ENCODE measurements at places on chromosomes 12 and 14. TPM values are rescaled to one million over a fixed set of nuclear protein-coding genes. Genes with fewer than 3 reads are reported as not detected.

The P2RX4 gene
- 66.0 TPM for polyA plus RNA-seq

The LBHD2 gene
- polyA plus RNA-seq: not detected

The ESR2 gene
- 0.12 TPM for polyA plus RNA-seq

The SLC11A2 gene
- polyA plus RNA-seq: 18.9 TPM

The RNASE2 gene
- polyA plus RNA-seq: not detected

The PMEL gene
- not detected for polyA plus RNA-seq

DNA sequence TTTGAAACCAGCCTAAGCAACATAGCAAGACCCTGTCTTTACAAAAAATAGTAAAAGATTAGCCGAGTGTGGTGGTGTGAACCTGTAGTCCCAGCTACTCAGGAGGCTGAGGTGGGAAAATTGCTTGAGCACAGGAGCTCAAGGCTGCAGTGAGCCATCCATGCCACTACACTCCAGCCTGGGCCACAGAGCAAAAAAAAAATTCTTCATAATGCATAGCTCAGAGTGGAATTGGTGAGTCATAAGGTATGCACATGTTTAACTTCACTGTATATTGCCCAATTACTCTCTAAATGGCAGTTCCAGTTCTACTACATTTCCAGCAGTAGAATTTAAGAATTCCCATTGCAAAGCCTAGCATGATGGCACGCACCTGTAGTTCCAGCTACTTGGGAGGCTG lies 26.8 kb upstream of the CLIP1 start:
- H3K27ac ChIP-seq: no peak overlapping the region
- DNase-seq: no peak
- H3K4me1 ChIP-seq: peaks cover 22% of the 10 kb centered on the region
- H3K4me3 ChIP-seq: no peak overlapping the region
- H3K36me3 ChIP-seq: no peaks in the 10 kb centered on the region

DNA sequence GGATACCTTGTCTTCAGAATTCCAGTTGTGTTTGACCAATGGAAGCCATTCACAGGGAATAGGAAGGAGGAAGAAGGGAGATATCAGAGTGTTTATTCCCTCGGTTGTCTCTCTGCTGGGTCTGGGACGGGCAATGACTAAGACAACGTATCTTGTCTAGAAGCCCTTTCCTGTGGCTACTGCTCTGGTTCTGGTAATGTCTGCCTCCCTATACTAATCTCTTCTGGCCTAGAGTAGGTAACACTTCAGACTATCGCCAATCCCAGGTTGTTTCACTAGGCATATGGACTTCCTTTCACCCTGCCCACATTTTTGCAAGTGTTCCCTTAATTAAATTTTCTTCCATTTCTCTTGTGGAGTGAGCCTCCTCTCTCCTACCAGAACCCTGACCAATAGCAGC lies 687.7 kb upstream of the TBX3 start:
- no peaks in the 10 kb centered on the region for H3K36me3 ChIP-seq
- no peak overlapping the region for H3K4me3 ChIP-seq
- no peaks in the 10 kb centered on the region for H3K27me3 ChIP-seq
- H3K4me1 ChIP-seq: no peaks in the 10 kb centered on the region

DNA sequence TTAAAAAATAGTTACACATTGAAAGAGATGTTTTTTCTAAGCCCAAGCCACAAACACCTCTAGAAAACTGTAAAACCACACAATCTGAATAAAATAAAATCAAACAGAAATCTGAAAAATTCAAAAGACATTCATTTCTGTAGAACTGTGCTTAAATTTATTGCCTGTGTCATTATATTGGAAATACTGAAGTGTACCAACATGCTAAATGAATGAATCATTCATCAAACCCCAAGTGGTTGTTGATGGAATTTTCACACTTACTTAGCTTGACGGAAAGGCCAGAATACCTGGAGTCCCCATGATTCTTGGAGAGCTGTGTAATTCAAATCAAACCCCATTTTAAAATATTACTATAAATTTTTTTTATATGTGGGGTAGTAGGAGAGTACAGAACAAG lies 2.7 kb downstream of the KITLG start:
- no peak overlapping the region for H3K27ac ChIP-seq
- H3K4me1 ChIP-seq: no peaks in the 10 kb centered on the region
- no peaks in the 10 kb centered on the region for H3K36me3 ChIP-seq
- H3K4me3 ChIP-seq: no peak overlapping the region
- DNase-seq: no peak

GRCh38 chr12:72388322-72388721 lies 116.2 kb downstream of the TRHDE start:
- H3K27ac ChIP-seq: no peak overlapping the region
- DNase-seq: no peak
- no peak overlapping the region for H3K4me3 ChIP-seq
- no peaks in the 10 kb centered on the region for H3K4me1 ChIP-seq

DNA sequence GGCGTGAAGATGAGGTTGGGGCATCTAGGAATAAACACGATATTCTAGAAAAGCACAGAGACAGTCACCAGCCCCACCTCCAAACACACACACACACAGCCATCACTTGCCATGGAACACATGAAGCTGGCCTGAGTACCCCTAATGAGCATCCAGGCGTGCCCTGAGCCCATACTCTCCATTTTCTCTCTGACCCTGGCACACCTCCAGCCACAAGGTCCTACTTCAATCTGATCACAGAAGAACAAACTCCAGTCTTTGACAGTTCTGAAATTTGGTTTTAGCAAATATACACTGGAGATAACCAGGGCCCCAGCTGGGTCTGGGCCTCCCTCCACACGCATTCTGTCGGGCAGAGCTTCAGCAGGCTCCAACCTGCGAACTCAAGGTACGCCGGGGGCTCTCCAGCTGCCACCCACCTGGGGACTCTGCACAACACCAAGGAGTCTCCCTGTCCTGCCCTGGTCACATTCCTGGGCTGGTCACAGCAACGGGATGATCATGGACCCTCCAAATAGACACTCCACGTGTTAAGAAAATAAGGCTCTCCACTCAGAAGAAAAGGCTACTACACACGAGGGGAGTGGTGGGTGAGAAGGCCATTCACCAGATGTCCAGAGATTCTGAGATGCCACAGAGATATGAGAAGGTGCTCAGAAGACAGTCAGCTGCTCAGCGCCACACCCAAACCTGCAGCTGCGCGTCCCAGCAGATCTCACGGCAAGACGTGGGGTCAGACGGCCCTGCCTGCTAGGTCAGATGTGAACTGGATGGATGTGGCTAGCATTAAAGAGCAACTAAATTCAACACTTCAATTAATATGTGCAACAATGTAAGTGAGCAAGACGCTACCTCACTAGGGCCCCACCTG lies 57.0 kb upstream of the PNMA1 start:
- H3K4me1 ChIP-seq: peaks cover 75% of the 10 kb centered on the region
- H3K27me3 ChIP-seq: no peaks in the 10 kb centered on the region
- H3K36me3 ChIP-seq: no peaks in the 10 kb centered on the region
- peak overlapping the region; percentile 50 for H3K27ac ChIP-seq
- no peak for DNase-seq

DNA sequence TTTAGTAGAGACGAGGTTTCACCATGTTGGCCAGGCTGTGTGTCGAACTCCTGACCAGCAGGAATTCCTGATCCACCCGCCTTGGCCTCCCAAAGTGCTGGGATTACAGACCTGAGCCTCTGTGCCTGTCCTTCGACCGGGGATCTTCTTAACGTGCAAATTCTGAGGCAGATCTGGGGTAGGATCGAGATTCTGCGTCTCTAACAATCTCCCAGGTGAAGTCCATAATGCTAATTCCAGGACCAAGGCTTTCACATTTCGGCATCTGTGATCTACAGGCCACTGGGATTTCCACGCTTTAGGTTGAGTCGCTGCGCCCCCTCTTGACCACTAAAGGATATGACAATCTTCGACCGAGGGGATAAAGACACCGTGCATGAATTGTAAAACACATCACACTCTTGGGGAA lies 24.8 kb downstream of the FOS start:
- H3K36me3 ChIP-seq: no peaks in the 10 kb centered on the region
- DNase-seq: peak; percentile 55
- no peak overlapping the region for H3K27ac ChIP-seq
- H3K27me3 ChIP-seq: no peaks in the 10 kb centered on the region

DNA sequence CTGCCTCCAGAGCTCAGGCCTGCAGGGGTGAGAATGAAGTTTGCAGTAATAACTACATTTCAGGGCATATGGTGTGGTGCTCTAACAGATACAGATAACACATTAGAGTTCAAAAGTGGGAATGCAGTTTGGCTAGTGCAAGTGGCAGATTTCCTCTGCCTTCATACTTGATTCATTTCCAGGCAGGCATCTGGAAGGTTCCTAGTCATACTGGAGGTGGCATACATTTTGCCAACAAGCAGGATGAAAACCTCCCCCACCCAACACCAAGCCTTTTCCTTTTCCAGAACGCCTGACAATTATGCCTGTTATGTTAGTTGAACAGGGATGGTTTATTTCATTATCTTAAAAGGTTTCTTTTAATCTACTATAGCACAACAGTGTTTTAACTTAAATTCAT lies 24.3 kb downstream of the VTI1B start:
- H3K27me3 ChIP-seq: no peaks in the 10 kb centered on the region
- H3K4me1 ChIP-seq: no peaks in the 10 kb centered on the region
- no peak overlapping the region for H3K4me3 ChIP-seq
- peaks cover 52% of the 10 kb centered on the region for H3K36me3 ChIP-seq
- no peak for DNase-seq
- no peak overlapping the region for H3K27ac ChIP-seq

GRCh38 chr12:90809940-90810339 lies 145.0 kb downstream of the CCER1 start:
- DNase-seq: no peak
- H3K4me3 ChIP-seq: no peak overlapping the region
- no peaks in the 10 kb centered on the region for H3K4me1 ChIP-seq
- H3K27ac ChIP-seq: no peak overlapping the region
- H3K36me3 ChIP-seq: no peaks in the 10 kb centered on the region

DNA sequence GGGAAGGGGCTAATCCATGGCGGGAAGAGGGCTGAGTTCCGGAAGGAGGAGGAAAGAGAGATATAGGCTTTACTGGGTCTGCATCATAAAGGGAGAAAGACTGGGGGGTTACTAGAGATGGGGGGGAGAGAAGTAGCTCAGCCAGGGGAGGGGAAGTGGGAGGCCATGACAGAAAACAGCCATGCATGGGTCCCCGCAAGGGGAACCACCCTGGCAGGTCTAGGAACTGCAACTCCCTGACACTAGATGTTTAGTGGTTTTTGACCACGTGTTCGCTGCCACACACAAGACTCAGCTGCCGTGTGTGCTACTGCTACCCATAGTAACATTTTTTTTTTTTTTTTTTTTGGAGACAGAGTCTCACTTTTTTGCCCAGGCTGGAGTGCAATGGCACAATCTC lies 145.0 kb downstream of the RIMBP2 start:
- no peaks in the 10 kb centered on the region for H3K36me3 ChIP-seq
- H3K4me3 ChIP-seq: no peak overlapping the region
- no peak for DNase-seq
- no peaks in the 10 kb centered on the region for H3K27me3 ChIP-seq

All from CD4-positive, alpha-beta memory T cell (primary cell).